ENCODE measurements at places on chromosomes 11 and 22.

- no peak for DNase-seq
Observed at GRCh38 chr11:131488238-131488637, 117.8 kb downstream of the NTM start.

DNA sequence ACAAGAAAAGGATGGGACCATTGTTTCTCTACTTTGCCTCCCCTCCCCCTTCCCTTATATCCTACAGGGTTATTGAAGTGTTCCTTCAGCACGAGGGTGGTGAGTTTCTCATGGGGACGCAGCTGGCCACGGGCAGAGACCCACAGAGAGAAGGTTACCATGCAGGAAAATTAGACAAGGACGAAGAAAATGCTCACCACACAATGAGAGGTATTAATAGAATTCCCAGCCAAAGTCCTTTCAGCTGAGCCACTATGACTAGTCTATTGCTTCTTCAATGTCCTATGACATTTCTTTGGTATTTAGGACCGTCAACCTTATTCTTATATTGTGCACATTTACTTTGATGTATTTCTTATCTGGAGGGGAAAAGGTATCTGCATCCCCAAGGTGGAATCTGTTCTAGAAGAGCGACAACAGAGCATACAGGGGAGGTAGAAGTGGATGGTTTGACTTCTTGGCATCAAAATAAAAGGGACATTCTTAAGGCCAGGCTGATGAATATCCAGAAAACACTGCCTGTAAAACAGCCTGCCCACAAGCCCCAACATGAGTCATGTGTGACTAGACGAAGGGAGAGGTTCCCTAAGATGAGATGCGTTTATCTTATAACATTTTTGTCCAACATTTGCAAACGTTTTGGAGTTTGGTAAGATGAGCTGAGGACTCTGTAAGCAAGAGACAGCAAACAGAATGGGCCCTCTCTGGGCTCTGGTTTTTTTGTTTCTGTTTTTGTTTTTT lies 209.8 kb upstream of the NARS2 start:
- DNase-seq, result no peak

GRCh38 chr11:66848671-66849500 lies 5.6 kb downstream of the RCE1 start:
- no peak for DNase-seq

DNA sequence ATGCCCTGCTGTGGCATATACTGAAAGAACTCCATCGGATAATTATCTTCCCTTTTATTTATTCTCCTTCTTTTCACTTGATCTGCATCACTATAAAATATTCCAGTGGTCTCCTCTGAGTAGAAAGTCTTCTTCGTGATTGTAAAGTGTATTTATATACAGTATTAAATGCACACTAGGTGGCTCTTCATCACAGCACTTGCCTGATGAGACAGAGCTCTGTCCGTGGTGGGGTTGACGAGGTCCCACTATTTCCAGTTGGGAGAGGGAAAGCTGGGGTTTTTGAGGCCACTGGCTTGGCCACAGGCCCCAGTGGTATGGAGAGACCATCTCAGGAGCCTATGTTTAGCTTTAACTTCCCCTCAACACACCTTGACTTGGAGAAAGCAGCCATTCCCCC lies 31.6 kb upstream of the ZBTB16 start:
- DNase-seq, result no peak

- DNase-seq, result no peak
Observed at GRCh38 chr22:29815580-29815979, 22.5 kb downstream of the ASCC2 start.

- no peak for DNase-seq
Observed at GRCh38 chr11:47977623-47978022, 2.7 kb upstream of the PTPRJ start.

- no peak for DNase-seq
Observed at GRCh38 chr11:73409431-73409830, 33.2 kb downstream of the RELT start.

- DNase-seq, result no peak
Observed at GRCh38 chr11:6845383-6845782, at the start of gene OR10A5. TSS of gene OR10A5 (plus strand) at chr11:6845683. CDS start at chr11:6845683, 0 bp downstream.

- no peak for DNase-seq
Observed at GRCh38 chr11:111703576-111703975, 62.6 kb downstream of the PPP2R1B start.

DNA sequence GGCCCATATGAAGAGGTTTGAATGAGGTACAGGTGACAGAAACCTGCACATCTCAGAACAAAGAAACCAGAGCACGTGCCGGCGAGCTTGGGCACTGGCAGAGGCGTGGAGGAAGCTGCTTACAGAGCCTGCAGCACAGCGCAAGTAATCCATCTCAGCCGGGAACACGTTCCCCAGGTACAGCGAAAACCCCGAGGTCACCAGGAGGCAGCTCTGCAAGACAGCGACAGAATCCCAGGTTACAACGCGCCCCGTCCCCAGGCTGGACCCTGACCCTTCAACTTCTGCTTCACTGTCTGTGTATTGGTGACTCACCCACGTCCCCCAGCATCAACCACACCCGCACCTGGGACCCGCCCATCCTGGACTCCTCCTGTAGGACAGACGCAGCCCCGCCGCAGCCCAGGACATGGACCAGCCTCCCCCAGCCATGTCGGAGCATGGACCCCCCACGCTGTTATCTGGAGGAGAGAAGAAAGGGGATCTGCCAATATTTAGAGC lies 2.2 kb downstream of the MLC1 start:
- no peak for DNase-seq

DNA sequence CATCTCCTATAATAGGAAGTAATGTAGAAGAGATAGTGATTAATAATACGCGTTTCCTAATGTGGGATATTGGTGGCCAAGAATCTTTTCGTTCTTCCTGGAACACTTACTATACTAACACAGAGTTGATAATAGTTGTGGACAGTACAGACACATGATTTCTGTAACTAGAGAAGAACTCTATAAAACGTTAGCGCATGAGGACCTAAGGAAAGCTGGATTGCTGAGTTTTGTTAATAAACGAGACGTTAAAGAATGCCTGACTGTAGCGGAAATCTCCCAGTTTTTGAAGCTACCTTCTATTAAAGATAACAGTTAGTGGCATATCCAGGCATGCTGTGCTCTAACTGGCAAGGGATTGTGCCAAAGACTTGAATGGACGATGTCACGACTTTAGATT lies 83.3 kb downstream of the GGT1 start:
- DNase-seq, result no peak

DNA sequence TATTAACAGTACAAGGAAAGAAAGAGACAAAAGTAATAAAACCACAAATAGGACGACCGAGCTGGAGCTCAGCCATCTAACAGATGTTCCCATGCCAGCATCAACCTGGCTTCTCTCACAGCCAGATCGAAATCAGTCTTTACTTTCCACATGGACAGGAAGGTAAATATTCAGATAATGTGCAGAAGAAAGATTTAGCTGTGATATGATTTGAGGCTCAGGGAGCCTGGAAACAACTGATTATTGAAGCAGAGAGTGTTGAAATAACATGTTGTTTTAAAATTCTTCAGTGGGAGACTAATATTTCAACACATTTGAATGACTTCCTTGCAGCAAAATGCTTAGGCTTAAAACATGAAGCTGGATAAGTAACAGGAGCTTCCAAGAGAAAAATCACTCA lies 546.8 kb downstream of the ETS1 start:
- DNase-seq, result no peak

GRCh38 chr11:8039530-8040260 lies 41.3 kb upstream of the TUB start:
- no peak for DNase-seq

DNA sequence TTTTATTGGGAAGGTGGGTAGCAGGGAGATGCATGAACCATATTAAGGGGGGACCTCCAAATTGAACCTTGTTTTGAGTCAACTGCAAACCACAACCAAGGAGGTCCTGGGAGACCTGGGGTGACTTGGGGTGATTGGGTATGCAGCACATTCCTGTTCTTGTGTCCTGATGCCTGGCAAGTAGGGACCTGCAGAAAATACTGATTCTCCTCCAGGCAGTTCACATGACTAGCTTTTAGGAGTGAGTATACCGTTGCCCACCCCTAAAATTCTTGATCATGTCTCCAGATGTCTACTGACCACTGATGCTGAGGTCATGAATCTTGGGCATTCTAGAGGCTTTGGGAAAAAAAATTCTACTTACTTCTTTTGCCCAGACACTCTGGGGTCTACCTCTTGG lies 6.3 kb downstream of the EHF start:
- DNase-seq, result no peak

- no peak for DNase-seq
Observed at GRCh38 chr22:50470491-50470890, 4.3 kb downstream of the SBF1 start.

DNA sequence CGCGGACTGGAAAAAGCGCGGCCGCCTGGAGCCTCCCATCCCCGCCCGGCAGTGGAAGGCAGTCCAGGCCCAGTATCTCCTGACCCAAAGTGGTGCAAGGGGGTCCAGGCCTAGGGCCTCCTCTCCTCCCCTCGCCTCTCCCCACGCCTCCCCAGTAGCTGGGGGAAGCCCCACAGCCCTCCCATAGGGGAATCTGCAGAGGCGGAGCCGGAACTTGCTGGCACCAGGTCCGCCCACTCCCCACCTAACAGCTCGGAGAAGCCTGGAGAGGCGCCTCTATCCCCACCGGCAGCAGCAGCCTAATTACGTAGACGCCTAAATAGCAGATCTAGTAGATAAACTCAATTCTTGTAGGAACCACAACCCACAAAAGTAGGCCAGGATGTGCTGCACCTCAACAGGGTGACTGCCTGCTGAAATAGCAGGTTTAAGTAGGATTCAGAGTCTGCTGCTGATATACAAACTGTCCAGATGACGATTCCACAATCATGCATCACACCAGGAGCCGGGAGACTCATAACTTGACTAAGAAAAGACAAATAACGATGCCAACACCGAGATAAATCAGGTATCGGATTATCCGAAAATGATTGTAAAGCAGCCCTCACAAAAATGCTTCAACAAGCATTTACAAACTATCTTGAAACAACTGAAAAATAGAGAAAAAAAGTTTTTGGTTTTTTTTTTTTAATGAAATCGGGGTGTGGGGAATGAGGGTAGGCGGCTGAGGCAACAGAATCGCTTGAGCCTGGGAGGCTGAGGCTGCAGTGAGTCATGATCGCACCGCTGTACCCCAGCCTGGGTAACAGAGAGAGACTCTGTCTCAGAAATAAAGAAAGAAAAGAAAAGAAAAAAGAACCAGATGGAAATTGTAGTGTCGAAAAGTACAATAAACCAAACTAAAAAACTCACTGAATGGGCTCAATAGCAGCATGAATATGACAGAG lies 11.4 kb upstream of the BRD1 start:
- DNase-seq, result peak; percentile 69

DNA sequence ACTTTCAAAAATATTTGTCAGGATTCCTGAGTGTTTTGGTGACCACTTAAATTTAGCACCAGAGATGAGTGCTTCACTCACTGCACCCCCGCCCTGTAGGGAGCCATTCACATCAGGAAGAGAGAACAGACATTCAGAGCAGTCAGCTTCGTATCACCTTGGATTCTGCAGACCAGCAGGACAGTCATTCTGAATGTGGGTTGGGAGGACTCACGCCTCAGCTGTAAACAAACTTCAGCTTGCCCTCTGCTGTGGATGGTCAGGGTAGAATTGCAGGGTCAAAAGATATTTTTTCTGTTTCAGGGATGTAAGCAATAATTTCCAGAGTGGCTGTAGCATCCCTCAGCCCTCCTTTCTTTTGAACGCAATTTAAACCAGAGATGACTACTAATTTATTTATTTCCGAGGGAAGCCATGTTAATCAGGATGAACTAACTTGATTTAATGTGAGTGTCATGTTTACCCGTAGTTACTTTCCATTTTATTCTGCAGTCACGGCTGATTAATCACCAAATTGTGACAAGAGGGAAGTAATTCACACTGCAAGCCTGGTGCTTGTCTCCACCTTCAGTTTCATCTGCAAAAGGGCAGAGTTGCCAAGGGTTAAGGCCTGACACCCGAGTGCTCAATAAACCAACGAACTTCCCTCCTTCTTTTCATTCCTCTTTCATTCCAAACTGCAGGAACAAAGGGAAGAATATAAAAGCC lies 174.2 kb upstream of the DDI1 start:
- no peak for DNase-seq

DNA sequence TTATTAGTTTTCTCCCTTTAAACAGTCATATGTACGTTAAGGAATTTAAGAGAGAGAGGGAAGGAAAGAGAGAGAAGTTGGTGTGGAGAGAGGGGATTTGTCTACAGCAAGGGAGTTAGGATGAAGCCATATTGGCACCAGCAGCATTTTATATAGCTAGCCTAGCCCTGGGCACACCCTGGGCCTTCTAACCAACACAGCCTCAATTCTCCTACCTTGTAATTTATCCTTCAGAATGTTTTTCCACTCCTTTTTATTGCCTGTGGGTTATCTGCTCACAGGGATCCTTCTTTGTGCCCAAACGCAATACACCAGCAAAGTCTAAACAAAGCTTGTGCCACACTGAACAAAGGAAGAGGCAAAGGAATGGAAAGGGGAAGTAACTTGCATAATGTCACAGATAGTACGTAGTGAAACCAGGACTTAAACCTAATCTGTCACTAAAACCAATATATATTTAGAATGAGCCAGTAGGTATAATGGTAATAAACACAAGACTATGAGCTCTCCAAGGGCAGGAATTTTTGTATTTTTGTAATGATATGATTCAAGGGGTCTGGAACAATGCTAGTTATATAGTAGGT lies 613.8 kb upstream of the TENM4 start:
- no peak for DNase-seq

GRCh38 chr22:48644108-48644507 lies 1183.6 kb downstream of the BRD1 start:
- DNase-seq, result no peak

DNA sequence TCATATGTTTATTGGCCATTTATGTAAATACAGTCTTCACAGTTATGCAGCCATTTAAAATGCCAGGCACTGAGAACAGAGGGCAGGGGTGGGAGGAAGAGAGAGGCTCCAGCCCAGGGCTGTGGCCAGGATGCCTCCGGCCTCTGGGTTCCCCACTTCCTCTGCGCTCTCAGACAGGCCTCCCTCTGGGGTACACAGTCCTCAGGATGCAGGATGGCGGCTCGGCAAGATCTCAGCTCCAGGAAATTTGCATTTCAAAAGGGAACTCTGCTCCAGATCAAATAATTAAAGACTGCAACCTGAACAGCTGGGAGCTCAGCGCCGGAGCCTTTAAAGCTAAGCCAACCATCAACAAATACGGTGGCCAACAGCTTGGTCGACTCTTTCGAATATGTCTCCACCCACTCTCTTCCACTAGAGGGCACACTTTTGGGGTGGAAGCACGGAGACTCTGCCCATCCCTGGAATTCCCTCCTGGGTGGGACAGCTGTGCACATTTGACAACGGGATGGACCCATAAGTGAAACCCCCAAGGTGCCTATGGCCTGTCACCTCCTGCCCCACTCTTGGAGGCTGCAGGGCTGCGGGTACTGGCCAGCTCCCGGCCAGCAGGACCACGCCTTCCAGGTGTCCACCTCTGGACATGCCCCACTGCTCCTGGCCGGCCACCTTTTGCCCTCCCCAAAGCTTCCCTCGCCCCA lies 1044.7 kb downstream of the BRD1 start:
- no peak for DNase-seq

DNA sequence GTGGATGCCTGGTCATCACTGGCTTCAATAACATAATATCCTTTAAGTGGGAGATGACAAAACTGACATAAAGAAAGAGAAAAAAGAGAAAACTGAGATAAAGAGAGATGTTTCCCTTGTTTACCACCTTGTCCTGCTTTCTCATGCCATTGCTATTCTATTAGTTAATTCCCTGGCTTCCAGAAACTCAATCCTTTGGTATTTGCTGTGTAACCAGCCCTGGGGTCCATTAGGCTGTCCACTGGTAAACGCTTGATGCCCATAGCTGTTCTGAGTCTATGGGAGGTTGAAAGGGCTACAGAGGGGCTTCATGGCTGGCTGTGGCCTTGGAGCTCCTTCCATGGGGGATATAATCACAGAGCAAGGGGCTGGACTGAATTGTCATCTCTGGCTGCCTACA lies 243.4 kb upstream of the PLET1 start:
- DNase-seq, result no peak

Data from stimulated activated CD8-positive, alpha-beta memory T cell treated with anti-CD3 and anti-CD28 coated beads, Interleukin-7, amount 100 ng/mL, for 1 hour (primary cell).